Mesendoderm (in vitro differentiated cells): ENCODE measurements at places on chromosomes 12 and 14.

DNA sequence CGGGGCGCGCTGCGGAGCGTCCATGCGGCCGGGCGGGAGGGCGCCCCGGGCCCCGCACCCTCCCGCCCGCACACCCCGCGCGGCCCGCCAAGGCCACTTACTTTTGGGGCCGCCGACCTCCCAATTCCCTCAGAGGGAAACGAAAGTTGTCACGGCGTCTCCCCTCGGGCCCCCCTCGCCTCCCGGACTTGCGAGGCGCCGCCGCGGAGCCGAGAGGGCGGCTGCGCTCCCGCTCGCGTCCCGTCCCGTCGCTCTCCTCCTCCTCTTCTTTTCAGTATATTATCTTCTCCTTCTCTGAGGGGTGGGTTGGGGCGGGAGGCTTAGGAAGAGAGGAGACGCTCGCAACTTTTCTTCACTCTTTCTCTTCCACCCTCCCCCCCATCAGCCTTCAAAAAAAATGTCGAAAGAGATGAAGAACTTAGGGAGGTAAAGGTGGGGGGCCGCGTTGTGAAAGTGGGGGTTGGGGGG lies 613 bp downstream of the DUSP16 start:
- peak overlapping the region; percentile 82 for H3K4me3 ChIP-seq
- peak; percentile 81 for DNase-seq
- H3K27ac ChIP-seq, result peak overlapping the region; percentile 97
- H3K36me3 ChIP-seq, result no peaks in the 10 kb centered on the region

DNA sequence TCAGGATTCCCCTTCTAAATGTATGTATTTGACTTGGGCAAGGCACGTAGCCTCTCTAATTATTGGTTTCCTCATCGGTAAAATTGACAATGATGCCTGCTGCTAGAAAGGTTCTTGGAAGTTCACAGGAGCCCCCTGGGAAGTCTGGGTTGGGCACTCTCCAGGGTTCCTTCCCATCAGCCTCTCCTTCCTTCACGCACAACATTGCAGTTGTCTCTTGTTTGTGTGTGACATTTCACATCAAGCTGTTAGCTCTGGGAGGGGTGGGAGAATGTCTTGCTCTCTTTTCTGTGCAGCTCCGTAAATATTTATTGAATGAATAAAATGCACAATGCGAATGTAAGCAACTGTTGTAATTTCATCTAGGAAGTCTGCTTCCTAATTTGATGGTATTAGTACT lies 153.2 kb upstream of the PRICKLE1 start:
- DNase-seq, result peak; percentile 72
- no peaks in the 10 kb centered on the region for H3K27me3 ChIP-seq
- H3K4me1 ChIP-seq, result peaks cover 17% of the 10 kb centered on the region
- H3K4me3 ChIP-seq, result no peak overlapping the region

DNA sequence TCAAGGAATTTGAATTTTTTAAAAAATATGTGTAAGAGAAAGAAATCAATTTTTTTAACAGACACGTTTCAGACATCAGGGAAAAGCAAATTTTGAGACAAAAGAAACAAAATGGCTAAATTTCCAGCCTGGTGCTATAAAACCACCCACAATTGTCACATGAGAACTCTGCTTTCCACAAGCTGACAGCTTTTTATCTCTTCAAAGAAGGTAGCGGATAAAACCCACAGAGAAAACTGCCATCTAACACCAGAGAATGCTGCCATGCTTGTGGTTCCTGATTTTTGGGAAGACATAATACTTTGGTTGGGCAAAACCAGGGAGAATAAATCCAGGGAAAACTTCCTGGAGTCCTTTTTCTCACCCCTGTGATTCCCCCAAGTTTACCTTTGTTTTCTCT lies 10.3 kb upstream of the ITPR2 start:
- H3K4me3 ChIP-seq, result no peak overlapping the region
- H3K27me3 ChIP-seq, result no peaks in the 10 kb centered on the region
- no peaks in the 10 kb centered on the region for H3K4me1 ChIP-seq
- H3K36me3 ChIP-seq, result no peaks in the 10 kb centered on the region
- no peak for DNase-seq

GRCh38 chr12:75705749-75706711 lies 194.6 kb upstream of the KRR1 start:
- no peak for DNase-seq
- no peaks in the 10 kb centered on the region for H3K27me3 ChIP-seq
- H3K4me1 ChIP-seq, result no peaks in the 10 kb centered on the region
- H3K36me3 ChIP-seq, result no peaks in the 10 kb centered on the region

DNA sequence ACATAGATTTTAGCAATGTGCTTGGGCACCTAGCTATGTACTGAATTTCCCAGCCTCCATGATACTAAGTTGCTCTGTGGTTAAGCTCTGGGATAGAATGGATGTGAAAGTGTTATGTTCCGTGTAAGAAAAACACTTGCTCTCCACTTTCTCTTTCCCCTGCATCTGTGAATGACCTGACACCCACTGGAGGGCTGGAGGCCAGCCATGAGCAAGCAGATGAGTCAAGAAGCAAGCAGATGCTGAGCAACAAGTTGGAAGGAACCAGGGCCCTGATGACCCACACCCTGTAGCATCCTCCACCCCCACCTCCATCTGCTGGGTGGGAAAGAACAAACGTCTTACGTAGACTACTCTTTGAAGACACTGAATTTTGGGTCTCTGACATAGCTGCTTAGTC lies 56.6 kb downstream of the EID3 start:
- no peaks in the 10 kb centered on the region for H3K27me3 ChIP-seq
- no peak overlapping the region for H3K4me3 ChIP-seq
- no peaks in the 10 kb centered on the region for H3K36me3 ChIP-seq

GRCh38 chr14:65478596-65478995 lies 66.1 kb downstream of the FUT8 start:
- H3K27ac ChIP-seq, result no peak overlapping the region
- DNase-seq, result no peak
- H3K36me3 ChIP-seq, result no peaks in the 10 kb centered on the region
- no peaks in the 10 kb centered on the region for H3K27me3 ChIP-seq

DNA sequence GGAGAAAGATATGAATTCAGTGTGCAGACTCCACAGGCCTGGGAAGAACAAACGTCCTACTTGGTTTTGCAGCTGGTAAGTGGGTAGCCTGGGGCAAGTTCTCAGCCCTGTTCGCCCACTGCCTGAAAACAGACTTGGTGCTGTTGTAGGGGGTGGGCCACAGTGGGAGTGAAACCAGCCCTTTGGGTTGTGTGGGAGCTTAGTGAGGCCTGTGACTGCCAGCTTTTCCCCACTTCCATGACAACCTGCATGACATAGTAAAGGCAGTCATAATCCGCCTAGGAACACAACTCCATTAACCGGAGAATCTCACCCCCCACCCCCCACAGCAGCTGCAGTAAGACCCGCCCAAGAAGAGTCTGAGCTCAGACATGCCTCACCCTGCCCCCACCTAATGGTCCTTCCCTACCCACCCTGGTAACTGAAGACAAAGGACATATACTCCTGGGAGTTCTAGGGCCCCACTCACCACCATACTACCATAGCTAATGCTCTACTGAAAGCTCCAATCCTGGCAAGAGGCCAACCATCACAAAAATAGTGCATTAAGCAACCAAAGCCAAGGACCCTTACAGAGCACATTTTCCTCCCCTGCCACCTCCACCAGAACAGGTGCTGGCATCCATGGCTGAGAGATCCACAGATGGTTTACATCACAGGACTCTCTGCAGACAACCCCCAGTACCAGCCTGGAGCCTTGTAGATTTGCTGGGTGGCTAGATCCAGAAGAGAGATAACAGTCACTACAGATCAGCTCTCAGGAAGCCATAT lies 39.8 kb upstream of the LMNTD1 start:
- no peak overlapping the region for H3K27ac ChIP-seq
- no peak for DNase-seq
- H3K27me3 ChIP-seq, result no peaks in the 10 kb centered on the region
- no peak overlapping the region for H3K4me3 ChIP-seq

DNA sequence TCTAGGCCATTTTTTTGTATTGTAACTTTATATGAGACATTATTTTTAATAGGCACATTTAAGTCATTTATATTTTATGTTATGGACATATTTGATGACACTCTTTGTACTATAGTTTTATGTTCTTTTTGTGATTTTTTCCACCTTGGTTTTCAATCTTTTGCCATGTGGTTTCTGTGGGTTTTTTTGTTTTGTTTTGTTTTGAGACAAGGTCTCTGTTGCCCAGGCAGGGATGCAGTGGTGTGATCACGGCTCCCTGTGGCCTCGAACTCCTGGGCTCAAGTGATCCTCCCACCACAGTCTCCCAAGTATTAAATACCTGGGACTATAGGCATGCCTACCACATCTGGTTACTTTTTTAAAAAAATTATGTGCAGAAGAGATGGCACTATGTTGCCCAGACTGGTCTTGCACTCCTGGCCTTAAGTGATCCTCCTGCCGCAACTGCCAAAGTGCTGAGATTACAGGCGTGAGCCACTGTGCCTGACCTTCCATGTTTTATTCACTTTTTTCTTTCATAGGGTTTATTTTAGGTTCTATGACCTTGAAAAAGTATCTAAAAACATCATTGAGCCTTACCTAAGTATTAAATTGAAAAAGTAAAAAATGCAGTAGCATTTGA lies 16.3 kb downstream of the MSRB3 start:
- no peaks in the 10 kb centered on the region for H3K27me3 ChIP-seq
- H3K4me1 ChIP-seq, result no peaks in the 10 kb centered on the region
- no peaks in the 10 kb centered on the region for H3K36me3 ChIP-seq
- DNase-seq, result no peak

GRCh38 chr14:98189511-98189910 lies 1082.5 kb downstream of the BCL11B start:
- H3K4me1 ChIP-seq, result no peaks in the 10 kb centered on the region
- H3K36me3 ChIP-seq, result no peaks in the 10 kb centered on the region
- H3K27me3 ChIP-seq, result no peaks in the 10 kb centered on the region
- DNase-seq, result no peak

DNA sequence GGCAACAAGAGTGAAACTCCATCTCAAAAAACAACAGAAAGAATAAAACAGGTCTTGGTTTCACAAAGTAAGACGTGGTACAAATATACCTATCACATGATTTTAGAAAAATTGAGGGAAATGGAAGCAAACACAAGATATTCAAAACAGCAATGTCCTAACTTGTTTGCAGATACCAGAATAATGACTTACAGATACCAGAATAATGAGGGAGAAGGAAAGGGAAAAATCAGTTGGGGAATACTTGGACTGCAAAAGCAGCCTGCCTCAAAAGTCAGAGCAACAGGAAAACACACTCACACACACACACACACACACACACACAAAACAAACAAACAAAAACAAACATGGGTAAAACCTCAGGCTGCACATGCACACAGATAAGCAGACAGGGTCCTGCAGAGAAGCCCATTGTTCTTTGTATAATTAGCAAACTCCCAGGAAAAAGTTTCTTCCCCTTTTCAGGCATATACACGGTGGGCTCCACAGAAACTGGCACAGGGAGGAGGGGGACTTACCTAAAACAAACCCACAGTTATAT lies 65.7 kb upstream of the CAPRIN2 start:
- DNase-seq, result no peak
- no peaks in the 10 kb centered on the region for H3K36me3 ChIP-seq
- H3K27ac ChIP-seq, result no peak overlapping the region

DNA sequence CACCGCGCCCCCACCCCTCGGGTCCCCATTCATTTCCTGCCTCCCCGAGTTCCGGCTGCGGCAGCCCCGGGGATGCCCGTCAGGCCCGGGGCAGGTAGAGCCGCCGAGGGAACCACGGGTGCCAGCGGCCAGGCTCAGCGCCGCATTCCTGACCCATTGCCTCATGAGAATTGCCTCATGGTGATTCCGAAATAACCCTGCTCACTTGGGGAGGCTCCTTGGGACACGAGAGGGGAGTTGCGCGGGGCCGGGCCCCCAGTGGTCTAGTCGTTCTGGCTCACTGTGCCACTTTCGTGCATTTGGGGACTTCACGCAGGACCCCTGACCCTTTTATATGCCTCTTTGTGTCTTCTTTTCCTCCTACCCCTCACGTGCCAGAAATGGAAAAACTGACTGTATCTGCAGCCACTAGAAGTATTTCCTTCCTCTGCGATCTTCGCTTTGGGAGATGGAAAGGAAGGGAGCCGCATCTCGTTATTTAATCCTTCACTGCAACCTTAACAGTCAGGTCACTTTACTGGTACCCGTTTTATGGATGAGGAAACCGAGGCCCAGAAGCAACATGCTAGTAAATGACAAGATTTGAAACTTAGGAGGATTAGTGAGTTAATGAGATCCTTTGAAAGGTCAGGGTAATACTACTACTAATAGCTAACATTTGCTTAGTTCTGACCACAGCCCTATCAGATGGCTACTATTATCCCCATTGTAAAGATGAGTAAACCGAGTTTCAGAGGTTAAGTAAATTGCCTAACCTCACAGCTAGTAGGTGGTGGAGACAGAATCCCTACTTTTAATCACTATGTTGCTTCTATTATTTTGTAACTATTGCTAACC lies 768 bp downstream of the PTPN11 start:
- DNase-seq, result peak; percentile 92
- H3K36me3 ChIP-seq, result no peaks in the 10 kb centered on the region
- no peaks in the 10 kb centered on the region for H3K27me3 ChIP-seq
- peak overlapping the region; percentile 60 for H3K4me3 ChIP-seq
- H3K4me1 ChIP-seq, result no peaks in the 10 kb centered on the region

- H3K36me3 ChIP-seq, result no peaks in the 10 kb centered on the region
- DNase-seq, result peak; percentile 61
- no peaks in the 10 kb centered on the region for H3K27me3 ChIP-seq
- H3K4me1 ChIP-seq, result no peaks in the 10 kb centered on the region
- no peak overlapping the region for H3K27ac ChIP-seq
- no peak overlapping the region for H3K4me3 ChIP-seq
Observed at GRCh38 chr12:125734137-125734536, 668.9 kb downstream of the AACS start.

GRCh38 chr14:35332517-35333263 lies 40.5 kb downstream of the PSMA6 start:
- H3K4me1 ChIP-seq, result peaks cover 10% of the 10 kb centered on the region
- no peaks in the 10 kb centered on the region for H3K36me3 ChIP-seq
- H3K27me3 ChIP-seq, result no peaks in the 10 kb centered on the region

- peaks cover 3% of the 10 kb centered on the region for H3K36me3 ChIP-seq
- peak; percentile 33 for DNase-seq
- H3K4me1 ChIP-seq, result peaks cover 2% of the 10 kb centered on the region
- H3K27ac ChIP-seq, result no peak overlapping the region
- H3K27me3 ChIP-seq, result no peaks in the 10 kb centered on the region
Observed at GRCh38 chr12:66129934-66130266, 650 bp downstream of the LLPH start.

- no peak overlapping the region for H3K27ac ChIP-seq
- H3K4me3 ChIP-seq, result no peak overlapping the region
- no peaks in the 10 kb centered on the region for H3K27me3 ChIP-seq
- H3K36me3 ChIP-seq, result no peaks in the 10 kb centered on the region
Observed at GRCh38 chr12:65209655-65210043, 40.3 kb downstream of the LEMD3 start.

DNA sequence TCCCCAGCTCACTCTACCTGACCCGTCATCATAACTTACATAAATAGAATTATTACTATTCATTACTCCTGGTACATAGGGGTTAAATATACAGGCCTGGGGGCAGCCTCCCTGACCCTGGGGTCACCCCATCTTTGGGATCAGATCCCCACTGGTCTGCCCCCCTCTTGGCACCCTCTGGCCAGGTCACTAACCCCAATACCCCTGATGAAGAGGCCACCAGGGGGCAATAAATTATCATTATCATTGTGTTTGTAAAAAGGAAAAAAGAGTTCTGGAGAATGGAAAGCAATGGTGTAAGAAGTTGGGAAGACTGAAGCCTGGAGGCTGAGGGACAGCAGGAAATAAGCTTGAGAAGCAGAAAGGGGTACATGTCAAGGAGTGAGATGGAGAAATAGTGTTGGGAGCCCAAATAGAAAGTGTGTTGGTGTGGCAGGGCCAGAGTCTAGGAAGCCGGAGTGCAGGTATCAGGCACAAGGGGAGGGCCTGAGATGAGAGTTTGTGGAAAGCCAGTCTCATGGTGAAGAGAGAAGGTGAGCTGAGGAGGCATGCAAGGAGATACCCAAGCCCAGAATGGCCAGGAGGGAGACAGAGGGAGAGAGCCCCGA lies 6.1 kb upstream of the AAAS start:
- no peaks in the 10 kb centered on the region for H3K4me1 ChIP-seq
- H3K4me3 ChIP-seq, result no peak overlapping the region
- no peak for DNase-seq
- no peak overlapping the region for H3K27ac ChIP-seq
- no peaks in the 10 kb centered on the region for H3K27me3 ChIP-seq
